Muscle of arm (tissue), 14 donors: ENCODE measurements at places on chromosomes 2 and 18.

DNA sequence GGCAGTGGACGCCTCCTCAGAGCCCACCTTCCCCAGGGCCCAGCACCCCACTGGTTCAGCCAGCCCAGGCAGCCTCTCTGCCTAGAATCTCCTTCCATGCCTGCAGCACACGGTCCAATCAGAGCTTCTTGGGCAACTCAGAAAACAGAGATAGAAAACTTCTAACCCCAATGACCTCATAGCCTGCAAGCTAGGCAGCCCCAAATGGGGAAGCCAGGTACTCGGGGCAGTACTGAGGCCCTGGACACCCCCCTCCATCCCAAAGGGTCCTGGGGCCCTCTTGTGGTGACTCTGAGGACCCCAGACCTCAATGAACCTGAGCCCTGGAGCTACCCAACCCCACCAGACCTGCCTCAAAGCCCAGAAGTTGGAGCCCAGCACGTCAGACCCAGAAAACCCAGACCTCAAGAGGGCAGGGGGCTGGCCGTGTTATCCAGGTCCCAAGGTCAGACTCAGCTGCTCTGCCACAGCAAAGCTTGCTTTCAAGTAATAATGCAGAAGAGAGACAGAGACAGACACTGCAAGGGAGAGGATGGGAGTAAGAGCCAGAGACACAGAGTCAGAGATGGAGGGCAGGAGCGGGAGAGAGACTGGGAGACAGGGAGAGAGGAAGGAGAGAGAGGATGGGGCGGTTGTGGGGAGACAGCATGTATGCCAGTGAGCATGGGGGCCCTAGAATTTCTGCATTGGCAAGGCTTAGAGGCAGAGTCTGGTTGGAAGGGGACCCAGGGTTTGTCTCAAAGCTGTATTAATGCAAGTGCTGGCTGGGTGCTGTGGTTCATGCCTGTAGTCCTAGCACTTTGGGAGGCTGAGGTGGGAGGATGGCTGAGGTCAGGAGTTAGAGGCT, 28.2 kb downstream of the SERTAD2 start:
- DNase-seq: no peak

DNA sequence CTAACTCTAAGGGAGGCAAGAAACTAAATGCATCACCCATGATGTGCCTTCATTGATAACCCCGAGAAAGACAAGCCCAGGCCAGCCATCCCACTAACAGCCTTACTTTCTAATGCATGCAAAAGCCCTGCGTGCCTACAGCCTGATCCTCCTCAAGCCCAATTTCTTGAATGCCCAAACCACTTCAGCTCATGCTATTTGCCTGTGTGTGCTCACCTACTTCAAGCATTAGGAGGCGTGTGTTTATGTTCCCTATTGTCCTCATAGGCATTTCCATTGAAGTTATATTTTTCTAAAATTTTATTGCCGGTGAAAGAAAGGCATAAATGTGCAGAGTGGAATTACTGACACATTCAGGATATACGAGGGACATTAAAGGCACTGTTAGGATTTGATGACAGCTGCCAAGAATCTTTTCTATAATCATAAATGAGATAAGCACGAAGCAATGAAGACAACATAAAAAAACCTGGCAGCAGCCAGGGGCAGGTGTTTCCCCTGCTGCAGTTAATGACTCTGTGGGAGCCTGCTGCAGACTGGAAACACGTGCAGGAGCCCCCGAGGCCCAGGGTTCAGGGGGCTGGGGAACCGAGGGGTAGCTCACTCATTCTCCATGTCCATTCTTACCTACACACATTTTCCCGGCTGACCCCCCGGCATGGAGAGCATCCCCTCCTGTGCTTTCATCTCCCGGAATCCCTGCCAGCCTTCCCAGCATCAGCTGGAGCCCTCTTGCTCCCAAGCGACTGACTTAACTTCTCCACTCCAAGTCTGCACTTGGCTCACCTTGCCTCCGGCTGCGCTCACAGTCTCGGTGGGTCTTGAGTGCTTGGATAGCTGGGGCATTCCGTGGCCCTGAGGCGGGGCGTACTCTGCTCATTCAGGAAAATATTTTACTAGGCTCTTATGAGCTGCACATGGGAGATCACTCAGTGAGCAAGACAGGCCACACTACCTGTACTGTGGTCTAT, 292.3 kb upstream of the SIX2 start:
- peak; percentile 30 for DNase-seq

- DNase-seq: no peak
Measured at GRCh38 chr2:226892729-226893128, 56.9 kb downstream of the RHBDD1 start.

DNA sequence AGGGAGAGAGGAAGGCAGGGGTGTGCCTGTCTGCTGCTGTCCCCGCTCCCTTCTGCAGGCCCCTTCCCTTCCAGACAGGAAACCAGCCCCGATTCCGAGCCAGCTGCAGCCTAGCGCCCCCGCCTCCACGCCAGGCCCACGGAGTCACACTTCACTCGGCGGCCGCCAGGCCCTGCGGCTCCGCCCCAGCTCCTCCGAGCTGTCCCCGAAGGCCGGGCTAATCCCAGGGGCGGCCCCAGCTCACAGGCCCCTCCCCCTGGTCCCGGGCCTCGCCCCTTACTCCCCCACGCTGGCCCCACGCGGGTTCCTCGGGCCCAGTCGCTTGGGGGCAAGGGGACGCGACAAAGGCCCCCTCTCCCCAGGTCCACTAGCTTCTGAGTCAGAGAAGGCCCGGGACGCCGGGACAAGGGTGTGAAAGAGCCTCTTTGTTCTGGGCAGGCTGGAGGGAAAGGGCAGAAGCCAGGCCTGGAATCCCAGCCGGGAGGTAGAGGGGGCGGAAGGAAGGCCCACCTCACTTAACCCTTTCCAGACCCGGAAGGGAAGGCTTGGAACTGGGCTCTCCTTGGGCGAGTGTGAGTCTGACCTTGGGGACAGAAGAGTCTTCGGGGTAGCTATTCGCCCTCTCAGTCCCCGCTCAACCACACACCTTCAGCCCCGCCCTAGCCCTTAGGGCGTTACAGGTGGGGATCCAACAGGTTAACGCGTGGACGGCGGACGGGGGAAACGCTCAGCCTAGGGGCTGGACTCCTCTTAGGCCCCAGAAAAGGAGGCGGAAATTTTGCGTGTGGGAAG, 1.2 kb downstream of the RTKN start:
- DNase-seq: peak; percentile 92

DNA sequence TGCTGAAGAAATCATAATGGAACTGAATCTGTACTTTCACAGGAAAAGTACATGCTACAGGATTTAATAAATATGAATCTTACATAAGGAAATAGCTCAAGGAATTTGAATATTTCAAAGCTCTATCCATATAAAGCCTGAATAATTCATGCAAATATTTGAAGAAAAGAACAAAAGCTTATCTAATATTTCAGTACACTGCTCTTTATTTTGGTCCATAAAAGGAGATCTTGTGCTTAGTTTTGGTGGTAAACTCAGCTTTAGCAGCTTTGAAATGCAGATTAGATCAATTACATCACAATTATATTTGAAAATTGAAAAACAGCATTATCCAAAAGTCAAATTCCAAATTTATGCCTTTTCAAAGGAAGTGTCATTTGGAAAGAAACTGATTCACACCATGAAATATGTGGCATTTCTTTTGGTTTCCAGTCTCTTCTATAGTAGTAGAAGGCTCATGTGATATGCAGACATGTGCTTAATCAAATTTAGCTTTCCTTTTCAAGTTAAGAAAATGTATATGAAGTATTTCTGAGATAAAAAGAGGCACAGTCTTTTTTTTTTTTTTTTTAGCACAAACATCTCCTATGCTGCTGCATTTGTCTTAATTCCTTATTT, 42.1 kb upstream of the MAP4K3 start:
- no peak for DNase-seq

DNA sequence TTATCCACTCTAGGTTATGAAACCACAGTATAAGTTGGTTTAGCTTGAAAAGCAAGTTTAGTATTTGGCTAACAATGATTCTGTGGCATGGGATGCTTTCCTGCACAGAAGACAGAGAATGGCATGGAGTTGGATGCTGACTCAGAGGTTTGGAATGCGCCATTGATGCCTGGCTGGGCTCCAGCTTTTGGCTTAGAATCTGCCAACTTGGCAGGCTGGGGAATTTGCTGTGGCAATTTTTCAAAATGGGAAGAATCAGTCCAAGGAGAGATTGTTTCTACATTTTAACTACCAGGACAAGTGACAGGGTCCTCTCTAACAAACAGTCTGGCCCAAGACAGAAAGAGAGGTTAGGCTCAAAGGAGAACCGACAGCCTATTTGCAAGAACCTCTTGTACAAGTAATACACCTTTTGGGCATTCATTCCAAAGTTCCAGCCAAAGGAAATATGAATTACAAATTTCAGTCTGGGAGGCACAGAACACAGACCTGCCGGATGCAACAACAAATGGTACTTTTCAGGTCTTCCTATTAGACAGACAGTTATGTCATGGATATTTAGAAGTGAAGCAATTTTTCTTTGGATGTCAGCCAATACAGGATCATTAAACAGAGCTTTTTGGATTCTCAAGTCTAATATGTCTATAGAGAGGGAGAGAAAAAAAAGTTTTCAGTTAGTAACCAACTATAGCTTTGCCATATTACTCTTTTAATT, 1027.7 kb downstream of the TMEM182 start:
- DNase-seq: peak; percentile 23

DNA sequence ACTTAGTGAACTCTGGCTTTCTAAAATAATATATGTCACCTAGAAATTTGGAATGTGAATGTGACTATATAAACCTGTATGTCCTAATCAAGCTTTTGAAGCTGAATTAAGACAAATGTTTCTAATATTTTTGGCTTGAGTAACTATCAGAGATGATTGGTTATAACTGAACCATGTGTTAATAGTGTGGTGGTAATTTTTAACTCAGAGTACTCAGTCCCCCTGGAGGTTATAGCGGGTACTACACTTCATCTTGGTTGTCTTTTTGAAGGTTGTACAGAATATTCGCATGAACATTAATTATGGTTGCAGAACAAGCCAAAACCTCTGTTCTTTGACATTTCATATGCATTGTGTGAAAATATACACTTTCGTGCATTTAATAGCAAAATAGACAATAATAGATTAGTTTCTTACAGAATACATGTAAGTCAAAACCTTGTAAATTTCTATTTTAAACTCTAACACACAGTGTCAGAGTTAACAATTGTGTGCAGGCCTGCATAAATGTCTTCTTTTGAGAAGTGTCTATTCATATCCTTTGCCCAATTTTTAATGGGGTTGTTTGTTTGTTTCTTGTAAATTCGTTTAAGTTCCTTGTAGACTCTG, 86.0 kb downstream of the OSBPL6 start:
- no peak for DNase-seq

- no peak for DNase-seq
Measured at GRCh38 chr18:49728542-49728941, 84.8 kb downstream of the ACAA2 start.

GRCh38 chr18:54035927-54036326, 188.5 kb downstream of the MBD2 start:
- DNase-seq: no peak

GRCh38 chr2:128501006-128501690, 182.5 kb upstream of the HS6ST1 start:
- DNase-seq: no peak
